ENCODE measurements at places on chromosomes 11 and 22.

DNA sequence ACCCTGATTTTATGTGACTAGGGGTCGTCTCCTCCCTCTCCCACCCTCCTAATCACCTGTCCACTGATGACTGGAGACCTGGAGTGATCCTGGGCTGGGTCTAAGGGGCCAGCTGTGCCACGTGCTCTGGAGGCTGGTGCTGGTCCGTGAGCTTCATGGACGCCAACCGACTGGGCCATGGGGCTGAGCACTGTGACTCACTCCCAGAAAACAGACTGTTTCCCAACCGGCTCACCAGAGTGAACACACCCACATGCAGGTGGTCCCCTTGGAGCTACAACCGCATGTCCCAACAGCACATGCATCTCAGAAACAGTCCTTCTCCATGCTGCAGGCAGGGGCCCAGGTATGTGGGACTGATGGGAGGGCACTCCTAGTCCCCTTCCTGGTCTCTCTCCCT, 14.0 kb upstream of the LMO1 start:
- no peak for DNase-seq

- no peak for DNase-seq
These were observed 5.5 kb upstream of the NEAT1 start for GRCh38 chr11:65416841-65417701.

GRCh38 chr22:20510811-20511577, 3.6 kb downstream of the MED15 start:
- DNase-seq = no peak

GRCh38 chr22:25318081-25318823, 98.8 kb downstream of the CRYBB2 start:
- DNase-seq = no peak

DNA sequence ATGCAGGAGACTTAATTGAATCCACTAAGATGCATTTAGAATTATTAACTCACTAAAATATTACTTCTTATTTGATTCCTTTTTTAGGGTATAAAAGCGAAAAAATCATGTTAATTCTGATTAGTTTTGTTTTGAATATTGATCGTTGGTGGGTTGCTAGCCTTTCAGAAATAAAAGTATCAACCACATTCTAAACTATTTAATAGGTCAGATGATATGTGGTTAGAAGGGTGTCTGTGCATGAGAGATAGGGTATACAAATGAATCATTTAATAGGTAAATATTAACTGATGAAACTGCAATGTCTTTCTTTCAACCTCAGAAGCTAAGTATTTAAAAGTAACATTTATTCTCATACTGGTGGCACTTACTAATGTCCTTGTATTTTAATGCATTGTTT, 515.1 kb downstream of the CNTN5 start:
- DNase-seq = no peak

- DNase-seq = no peak
These were observed 162.4 kb upstream of the LMO1 start for GRCh38 chr11:8426076-8426475.

DNA sequence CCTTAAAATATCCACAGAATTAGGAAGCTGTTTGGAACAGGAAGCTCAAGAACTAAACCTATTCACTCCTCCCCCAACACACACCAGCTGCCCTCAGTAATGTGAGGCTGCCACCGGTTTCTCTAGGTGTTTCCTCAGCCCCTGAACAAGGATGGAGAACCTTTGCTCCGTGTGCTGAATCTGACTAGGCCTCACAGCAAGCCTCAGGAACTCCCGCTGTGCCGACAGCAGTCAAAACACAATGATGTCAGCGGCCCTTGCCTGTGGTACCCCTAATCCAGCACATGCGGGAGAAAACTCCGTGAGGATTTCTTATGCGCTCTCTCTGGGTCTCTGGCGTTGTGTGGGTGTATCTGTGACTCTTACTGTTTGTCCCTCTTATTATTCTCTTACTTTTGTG, 153.3 kb downstream of the EFCAB6 start:
- DNase-seq = no peak

GRCh38 chr22:48307931-48308330, 1519.7 kb downstream of the BRD1 start:
- no peak for DNase-seq

DNA sequence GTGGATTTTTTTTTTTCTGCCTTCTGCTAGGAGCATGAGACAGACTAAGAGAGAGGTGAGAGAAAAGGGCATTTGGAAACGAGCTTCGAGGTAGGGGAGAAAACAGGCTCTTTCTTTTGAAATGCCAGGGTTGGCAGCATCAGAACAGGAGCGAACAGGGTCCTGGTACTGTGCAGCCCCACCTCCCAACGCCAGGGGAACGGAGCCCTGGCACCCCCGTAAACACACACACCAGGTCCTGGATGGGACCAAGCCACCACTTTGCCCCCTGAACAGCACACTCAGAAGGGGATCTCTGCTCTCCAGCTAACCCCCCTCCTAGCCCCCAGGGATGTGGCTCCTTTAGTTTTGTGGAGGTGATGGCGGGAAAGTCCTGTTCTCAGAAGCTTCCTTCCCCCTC, 127.1 kb downstream of the CTTN start:
- DNase-seq = no peak

DNA sequence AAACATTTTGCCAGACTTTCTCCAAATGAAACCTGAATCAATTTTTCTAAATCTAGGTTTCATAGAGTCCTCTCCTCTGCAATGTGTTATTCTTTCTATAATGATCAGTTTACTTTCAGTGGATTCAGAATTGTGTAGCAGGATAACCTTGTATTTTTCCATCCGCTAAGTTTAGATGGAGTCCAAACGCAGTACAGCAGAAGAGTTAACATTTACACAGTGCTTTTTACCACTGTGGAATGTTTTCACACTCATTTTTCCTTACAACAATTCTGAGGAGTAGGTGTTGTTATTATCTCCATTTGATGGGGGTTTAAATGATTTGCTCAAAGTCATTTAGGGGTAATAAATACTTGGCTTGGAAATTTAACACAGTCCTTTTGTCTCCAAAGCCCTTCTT, 9.6 kb downstream of the RAG1 start:
- no peak for DNase-seq

GRCh38 chr11:104320956-104321355, 157.0 kb upstream of the PDGFD start:
- DNase-seq = no peak

- DNase-seq = no peak
These were observed 76.3 kb upstream of the TCF20 start for GRCh38 chr22:42346722-42347121.

DNA sequence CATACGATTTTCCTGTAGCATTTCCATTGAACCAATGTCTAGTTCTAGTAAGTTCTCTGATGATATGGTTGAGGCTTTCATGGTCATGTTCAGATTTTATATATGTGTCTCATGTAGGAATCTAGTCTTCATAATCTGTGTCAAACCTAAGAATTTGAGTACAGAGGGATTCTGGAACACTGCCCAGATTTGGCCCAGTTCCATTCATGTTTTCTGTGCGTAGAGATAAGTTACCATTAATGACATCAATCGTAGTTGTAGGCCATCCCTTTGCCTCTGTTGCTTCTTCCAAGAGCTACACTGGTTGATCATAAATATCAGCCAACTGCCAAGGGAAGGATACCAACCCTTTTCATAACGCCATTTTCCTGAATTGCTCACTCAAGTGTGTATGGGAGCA, 23.3 kb downstream of the ST3GAL4 start:
- no peak for DNase-seq

- DNase-seq = no peak
These were observed 19.8 kb downstream of the ARHGEF17 start for GRCh38 chr11:73327812-73328364.

GRCh38 chr11:21430537-21430936, 761.2 kb downstream of the NELL1 start:
- DNase-seq = no peak

GRCh38 chr22:35484651-35485556, 55.7 kb upstream of the RASD2 start:
- no peak for DNase-seq

DNA sequence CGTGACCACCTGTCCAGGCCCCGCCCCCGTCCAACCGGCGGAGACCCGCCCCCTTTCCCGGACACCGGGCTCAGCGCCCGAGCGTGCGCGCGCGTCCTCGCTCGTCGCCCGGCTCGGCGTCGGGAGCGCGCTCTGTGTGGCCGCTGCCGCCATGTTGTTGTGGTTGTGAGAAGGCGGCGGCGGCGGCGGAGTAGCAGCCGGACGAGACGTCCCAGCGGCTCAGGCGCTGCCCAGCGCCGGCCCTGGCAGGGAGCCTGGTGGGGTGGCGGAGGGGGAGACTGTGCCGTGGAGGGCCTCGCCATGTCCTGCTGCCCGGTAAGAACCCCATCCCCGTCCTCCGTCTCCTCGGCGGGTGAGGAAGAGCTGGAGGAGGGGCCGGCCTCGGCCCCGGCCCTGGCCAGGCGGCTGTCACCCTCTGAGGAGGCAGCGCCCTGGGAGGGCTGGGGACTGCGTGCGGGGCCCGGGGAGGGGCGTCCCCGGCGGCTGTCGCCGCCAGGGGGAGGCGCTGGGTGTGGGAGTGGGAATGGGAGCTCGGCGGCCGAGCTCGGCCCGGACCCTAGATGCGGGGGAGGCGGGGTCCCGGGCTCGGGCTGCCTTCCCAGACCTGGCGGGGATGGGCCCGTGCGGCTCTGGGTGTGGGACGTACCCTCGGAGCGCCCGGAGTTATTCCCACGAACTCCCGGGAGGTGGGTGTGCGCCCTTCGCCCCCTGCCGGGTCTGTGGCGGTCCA, at the start of gene MTMR3:
MTMR3 (plus strand) TSS at position 130 of the 730 bp plus-strand sequence. CDS start 87,886 bp downstream, outside the sequence.
- DNase-seq = peak; percentile 36

- DNase-seq = no peak
These were observed 85.2 kb upstream of the GRAMD1B start for GRCh38 chr11:123344790-123345357.

DNA sequence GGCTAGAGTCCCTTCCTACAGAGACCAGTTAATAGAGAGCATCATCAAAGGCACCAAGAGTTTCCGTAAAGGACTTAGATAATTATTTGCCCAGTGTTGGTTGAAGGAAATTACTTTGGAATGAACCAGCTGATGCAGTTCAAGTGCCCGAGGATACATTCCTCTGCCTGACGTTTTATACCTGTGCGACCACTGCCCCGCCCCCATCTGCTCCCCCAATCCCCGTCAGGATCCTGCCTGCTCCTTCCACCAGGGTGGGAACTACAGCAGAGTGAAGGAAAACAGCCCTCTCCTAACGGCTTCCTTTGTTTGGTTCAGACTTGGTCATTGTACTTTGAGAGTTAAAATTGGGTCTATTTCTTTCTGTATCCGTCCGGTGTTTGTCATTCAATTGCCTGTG, 761.5 kb downstream of the NTM start:
- DNase-seq = no peak

GRCh38 chr11:20367313-20367948, 3.9 kb downstream of the HTATIP2 start:
- DNase-seq = no peak

DNA sequence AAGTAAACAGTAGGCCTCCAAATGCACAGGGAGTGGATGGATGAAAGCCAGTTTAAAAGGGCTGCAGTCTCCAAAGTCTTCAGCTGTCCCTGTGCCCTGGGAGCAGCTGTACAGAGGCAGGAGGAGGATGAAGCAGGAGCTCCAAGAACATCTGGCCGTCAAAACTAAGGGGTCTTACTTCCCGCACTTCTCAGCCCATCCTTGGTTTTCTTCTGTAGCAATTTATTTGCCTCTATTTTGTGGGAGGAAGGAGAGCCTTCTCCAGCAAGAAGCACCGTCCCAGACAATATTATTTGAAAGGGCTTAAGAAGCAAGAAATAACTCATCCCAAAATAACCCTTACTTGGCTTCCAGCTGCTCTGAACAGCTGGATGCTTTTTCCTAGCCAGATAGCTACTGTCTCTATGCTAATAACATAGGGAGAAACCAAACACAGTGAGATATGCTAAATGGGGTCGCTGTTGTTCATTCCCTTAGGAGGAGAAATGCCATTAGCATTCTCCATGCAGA, 133.2 kb downstream of the SPATA19 start:
- DNase-seq = no peak

GRCh38 chr22:33909911-33910310, 10.4 kb downstream of the LARGE1 start:
- no peak for DNase-seq

- no peak for DNase-seq
These were observed 43.2 kb downstream of the PIK3C2A start for GRCh38 chr11:17164361-17165246.

GRCh38 chr11:100673063-100673462, 14.0 kb upstream of the ARHGAP42 start:
- DNase-seq = no peak

- DNase-seq = no peak
These were observed 32.3 kb downstream of the PDHX start for GRCh38 chr11:34948696-34949095.

- DNase-seq = no peak
These were observed 86.3 kb downstream of the SNX19 start for GRCh38 chr11:130829920-130830511.

DNA sequence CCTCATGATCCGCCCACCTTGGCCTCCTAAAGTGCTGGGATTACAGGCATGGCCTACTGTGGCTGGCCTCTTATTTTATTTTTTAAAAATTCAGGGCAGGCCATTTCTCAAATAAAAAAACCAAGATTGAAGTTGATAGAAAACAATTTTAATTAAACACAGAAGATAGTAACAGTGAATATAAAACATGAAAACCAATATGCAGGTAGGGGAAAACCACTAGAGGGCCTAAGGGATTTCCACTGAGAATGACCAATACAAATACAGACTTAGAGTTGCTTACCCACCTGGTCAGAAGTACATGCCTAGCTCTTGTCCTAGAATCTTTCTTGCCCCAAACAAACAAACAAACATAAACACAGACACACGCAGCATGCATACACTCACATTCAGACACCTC, 1.7 kb upstream of the RTCB start:
- DNase-seq = no peak

DNA sequence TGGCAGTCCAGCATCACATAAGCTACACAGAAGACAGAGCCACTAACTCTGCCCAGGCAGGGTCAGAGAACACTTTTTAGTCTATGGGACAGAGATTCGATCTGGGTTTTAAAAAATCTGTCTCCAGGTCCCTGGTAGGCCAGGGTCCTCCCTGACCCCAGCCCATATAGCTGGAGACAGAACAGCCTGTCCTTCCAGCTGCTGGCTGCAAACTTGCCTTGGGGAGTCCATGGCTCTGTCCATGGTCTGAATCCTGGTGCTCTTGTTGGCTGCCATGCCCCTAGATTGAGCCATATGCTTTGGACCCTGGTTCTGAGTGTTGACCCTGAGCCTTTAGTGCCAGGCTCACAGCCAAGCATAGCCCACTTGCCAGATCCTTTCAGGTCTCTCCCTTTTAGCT, 13.3 kb upstream of the LIPT2 start:
- no peak for DNase-seq

DNA sequence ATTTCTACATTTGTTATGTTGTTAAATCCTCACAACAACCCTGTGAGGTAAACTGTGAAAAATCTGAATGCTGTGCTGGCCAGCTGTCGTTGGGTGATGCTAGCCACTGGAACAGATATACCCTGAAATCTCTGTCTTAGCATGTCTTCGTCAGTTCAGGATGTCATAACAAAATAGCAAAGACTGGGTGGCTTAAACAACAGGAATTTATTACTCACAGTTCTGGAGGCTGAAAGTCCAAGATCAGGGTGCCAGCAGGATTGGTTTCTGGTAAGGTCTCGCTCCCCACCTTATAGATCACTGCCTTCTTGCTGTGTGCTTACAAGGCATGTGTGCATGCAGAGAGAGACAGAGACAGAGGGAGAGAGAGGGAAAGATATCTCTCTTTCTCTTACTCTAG, 211.7 kb downstream of the C11orf91 start:
- no peak for DNase-seq

- DNase-seq = no peak
These were observed 28.5 kb downstream of the MAFF start for GRCh38 chr22:38230108-38230825.
